Type B pancreatic cell (in vitro differentiated cells): ENCODE measurements at places on chromosomes 6 and 20.

DNA sequence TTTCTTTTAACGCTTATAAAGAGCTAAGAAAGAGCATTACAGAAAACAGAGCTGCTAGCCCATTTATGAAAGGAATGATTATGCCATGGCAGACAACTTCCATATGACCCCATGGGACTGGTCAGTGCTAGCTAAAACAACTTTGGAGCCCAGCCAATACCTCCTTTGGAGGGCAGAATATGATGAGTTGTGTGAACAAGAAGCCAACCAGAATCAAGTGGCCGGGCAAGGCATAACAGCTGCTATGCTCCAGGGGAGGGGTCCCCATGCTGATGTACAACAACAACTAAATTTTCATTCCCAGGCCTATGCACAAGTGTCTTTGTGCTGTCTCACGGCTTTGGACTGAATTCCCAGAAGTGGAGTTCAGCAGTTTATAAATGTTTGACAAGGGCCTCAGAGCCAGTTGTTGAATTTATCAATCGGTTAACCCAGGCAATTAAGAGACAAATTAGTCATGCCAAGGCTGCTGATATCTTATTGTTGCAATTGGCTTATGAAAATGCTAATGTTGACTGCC is 65.0 kb upstream of the ASCC3 start:
- no peak for DNase-seq

- DNase-seq, result no peak
These were observed 51.1 kb downstream of the PROKR2 start for GRCh38 chr20:5265662-5265985.

DNA sequence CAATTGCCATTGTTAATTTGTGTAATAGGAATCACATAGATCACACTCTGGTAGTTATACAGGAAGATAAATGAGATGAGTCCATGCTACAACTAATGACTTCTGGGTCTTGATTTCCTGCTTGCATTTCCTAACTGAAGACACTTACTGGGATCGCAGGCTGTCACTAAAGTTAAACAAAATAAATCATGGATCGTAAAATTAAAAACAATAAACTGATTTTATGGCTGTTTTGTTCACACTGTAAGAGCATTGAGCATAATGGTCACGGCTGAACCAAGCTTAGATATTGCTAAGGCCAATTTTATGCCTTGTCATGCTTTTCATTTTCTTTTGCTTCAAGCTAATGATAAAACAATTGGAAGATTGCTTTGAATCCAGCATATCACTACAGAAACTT is 332.5 kb upstream of the CITED2 start:
- no peak for DNase-seq

- no peak for DNase-seq
These were observed 829 bp downstream of the MANBAL start for GRCh38 chr20:37290158-37290810.

GRCh38 chr6:152206072-152206818 is 398.8 kb downstream of the ESR1 start:
- DNase-seq, result no peak

- DNase-seq, result no peak
These were observed 33.9 kb downstream of the RIPOR2 start for GRCh38 chr6:24901698-24902328.

GRCh38 chr20:7285918-7286556 is 518.6 kb downstream of the BMP2 start:
- peak; percentile 73 for DNase-seq

DNA sequence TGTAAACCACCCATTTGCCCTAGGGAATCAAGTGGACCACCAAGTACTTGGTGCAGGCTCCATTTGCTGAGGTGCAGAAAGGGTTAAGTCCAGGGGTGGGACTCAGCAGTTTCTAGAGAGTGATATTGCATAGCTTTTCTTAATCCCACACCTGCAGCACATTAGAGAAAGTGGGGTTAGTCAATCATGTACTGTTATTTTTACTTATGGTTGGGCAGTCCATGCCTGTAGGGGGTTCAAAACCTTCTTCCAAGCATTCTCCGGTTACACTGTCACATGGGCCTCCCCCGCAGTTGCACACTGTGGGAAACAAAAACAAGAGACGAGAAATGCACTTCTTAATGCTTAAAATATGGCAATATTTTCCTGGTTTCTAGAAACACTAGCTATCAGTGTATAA is 65.5 kb downstream of the LAMA4 start:
- no peak for DNase-seq

- DNase-seq, result no peak
These were observed 51.7 kb upstream of the HINT3 start for GRCh38 chr6:125904871-125905270.

- DNase-seq, result no peak
These were observed 33.3 kb downstream of the GABRR2 start for GRCh38 chr6:89281779-89282246.
